ENCODE measurements at places on chromosomes 1 and 21. TPM values are rescaled to one million over a fixed set of nuclear protein-coding genes. Genes with fewer than 3 reads are reported as not detected.

DNA sequence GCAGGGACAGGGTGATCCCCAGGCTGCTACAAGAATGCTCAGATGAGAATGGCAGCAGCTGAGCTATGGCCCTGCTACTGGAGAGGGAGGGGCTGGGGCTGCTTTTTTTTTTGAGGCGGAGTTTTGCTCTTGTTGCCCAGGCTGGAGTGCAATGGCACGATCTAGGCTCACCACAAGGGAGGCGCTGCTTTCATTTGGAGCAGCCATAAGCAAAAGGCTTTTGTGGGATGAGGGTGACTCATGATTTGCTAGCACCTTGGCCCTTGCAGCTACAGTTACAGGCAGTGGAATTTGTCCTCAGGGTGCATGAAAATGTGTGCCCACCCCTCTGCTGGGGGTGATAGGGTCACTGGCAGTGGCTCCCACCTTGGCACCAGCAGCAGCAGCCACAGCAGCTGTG, 32.4 kb upstream of the CYP4A22 start:
- peak; percentile 23 for DNase-seq

- DNase-seq: peak; percentile 63
These were observed 56.2 kb downstream of the EVI5 start for GRCh38 chr1:92728697-92729096.

GRCh38 chr1:22782406-22782805, 71.8 kb downstream of the EPHB2 start:
- no peak for DNase-seq

- DNase-seq: no peak
These were observed 669 bp downstream of the XPR1 start for GRCh38 chr1:180632326-180633056.

- peak; percentile 11 for DNase-seq
These were observed 10.2 kb downstream of the ADAM30 start for GRCh38 chr1:119885903-119886783.

DNA sequence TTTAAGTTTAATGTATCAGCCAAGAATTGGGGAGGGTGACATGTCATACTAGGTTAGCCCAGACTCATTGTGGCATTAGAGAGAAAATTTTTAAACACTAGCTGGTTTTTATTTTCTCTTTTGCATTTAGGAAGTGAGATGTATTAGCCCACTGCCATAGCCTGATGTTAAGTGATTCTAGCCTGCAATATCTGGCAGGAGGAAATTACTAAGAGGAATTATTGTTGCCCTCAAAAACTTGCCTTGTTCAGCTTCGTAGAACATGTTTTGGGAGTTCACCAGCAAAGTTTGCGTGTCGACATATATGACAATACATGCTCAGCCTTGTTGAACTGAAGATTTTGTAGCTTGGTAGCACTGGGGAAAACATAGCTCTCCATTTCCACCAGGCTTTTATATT, 12.5 kb downstream of the ADAM30 start:
- DNase-seq: no peak

DNA sequence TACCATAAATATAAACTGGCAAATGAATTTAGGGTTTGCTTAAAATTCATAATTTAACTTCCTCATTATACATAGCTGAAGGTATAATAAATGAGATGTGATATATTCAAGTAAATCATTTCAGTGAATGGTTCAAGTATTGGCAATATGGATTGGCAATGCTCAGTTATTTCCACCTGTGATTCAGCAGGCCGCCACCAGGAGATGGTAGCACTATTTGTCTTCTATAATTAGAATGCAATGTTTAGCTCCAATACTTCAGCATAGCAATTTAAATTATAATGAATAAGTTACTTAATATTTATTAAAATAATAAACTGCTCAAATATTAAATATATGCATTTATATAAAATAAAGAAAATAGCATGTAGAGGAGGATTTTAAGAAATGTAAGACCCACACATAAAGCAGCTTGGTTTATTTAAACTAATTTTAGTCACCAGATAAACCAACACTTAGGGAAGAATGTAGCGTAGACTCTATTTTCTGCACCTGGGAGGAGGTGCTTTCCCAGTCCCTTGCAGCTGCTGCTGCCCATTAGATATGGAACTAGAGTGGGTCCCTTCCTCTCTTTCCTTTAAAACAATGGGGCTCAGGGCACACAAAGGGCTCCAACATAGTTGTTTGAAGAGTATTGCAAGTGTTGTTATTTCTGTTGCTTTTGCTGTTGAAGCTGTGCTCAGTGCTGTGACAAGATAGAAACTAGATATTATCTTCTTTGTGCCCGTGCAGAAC, 62.1 kb downstream of the PLPPR4 start:
- DNase-seq: no peak

DNA sequence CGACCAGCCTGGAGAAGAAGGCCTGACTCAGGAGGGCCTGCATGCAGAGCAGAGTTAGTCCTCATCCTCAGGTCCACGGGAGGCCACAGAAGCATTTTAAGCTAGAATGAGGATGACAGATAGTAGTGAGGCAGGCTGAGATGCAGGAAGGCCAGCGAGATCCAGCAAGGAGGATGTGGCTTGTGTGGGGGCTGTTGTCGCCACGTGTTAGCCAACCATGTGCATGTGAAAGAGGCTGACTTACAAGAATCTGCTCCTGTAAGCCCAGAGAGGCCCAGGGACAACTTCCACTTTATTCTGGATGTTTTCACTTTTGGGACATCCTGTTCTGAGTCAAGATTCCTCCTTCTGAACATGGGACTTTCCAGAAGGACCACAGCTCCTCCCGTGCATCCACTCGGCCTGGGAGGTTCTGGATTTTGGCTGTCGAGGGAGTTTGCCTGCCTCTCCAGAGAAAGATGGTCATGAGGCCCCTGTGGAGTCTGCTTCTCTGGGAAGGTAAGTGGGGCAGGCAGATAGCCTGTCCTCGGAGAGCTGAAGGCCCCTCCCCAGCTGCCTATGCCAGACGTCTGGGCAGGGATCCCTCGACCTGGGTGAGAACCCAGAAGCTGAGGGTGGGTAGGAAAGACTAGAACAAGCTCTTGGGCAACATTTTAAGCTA, at the start of gene SLAMF8:
Gene SLAMF8, plus strand, starts transcription at position 433 of the 661 bp plus-strand sequence. Its CDS starts 26 bp downstream, at position 459.
- no peak for DNase-seq

DNA sequence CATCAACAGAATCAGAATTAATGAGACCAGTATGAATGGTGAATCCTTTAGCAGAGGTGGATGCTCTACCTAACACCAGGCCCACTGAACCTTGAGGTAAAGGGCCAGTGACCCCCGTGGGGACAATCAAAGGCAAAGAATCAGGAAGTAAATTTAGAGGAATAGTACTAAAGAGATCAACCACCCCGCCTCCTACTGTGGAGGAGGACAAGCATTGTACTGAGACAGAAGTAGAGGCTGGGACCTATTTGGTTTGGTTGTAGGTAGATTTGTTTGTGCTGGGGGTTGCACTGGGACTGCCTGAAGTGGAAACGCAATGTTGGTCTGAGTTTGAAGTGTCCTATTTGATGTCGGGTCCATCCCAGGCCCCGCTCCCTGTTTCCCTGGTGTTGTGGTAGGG, 9.5 kb downstream of the CD48 start:
- DNase-seq: no peak

GRCh38 chr1:94000510-94001282, 91.5 kb upstream of the GCLM start:
- DNase-seq: no peak

GRCh38 chr1:185646202-185646683, 87.9 kb upstream of the HMCN1 start:
- peak; percentile 100 for DNase-seq

DNA sequence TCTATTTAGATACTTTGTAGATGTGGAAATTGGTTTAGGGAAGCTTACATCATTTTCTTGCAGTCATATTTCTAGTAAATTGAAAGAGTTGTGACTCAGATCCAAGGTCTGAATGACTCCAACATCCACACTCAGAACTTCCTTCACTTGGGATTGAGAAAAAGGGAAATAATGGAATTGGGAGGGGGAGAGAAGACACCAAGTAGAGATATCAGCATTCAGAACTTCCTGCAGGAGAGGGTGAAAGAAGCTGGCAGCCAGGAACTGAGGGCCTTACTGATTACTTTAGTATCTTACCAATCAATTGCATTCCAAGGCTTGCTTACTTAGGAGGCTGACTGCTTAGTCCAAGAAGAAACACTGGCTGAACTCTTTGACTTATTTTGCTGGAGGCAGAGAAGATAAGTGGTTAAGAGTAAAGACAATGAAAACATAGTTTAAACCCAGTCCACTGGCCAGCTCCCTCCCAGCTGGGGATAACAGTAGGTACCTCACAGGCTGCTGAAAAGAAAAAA, 21.7 kb downstream of the APP start:
- peak; percentile 49 for DNase-seq

- peak; percentile 68 for DNase-seq
These were observed 95.2 kb downstream of the CAMK2N1 start for GRCh38 chr1:20390589-20391331.

DNA sequence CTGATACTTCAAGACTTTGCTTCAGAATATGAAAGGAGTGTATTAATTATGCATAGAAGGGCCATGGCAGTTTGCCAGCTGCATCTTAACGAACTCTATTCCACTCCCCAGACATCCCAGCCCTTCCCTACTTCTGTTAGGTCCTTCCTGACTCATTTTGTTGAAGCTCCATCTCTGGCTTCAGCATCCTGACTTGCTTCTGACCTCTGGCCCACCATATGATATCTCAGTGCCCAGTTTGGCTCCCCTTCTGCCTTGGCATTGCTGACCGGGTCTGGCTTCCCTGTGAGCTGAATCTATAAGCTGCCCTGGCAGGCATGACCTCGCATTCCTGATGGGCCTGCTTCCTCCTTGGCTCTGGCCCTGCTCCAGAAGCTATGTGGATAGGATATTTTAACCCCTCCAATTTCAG, 27.6 kb upstream of the ARHGAP29 start:
- DNase-seq: no peak

DNA sequence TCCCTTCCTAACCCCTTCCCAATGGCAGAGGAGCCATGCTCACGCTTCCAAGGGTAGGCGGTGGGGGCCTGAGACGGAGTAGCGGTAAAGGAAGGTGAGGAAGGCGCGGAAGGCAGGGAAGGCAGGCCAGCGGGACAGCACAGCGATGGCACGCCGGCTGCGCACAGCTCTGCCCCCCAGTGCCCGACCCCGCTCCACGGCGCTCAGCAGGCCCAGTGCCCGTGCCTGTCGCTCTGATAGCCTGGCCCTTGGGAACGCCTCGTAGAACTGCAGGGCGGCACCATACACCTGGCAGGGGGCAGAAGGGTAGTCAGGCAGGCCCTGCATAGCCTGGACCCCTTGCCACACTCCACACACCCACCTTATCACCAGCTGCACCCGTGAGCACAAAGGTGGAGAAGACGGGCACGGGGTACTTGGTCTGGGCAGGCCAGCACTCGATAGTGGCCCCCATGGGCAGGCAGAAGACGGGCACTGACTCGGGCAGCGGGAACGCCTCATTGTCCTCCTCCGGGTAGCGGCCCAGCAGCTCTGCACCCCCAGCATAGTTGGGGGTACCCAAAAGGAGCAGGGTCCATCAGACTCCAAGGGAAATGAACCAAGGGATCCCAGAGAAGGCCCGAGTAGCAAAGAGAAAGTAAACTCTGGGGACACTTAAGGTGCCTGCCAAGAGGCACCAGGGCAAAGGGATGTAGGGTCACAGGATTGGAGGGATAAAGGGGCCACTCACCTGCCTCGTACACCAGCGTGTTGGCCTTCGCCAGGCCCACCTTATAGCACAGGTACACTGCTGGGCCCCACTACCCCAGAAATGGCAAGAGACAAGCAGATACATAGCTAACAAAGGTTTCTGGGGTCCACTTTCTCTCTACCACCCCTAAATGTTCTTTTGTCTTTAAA, 4.4 kb downstream of the DENND4B start:
- DNase-seq: no peak

DNA sequence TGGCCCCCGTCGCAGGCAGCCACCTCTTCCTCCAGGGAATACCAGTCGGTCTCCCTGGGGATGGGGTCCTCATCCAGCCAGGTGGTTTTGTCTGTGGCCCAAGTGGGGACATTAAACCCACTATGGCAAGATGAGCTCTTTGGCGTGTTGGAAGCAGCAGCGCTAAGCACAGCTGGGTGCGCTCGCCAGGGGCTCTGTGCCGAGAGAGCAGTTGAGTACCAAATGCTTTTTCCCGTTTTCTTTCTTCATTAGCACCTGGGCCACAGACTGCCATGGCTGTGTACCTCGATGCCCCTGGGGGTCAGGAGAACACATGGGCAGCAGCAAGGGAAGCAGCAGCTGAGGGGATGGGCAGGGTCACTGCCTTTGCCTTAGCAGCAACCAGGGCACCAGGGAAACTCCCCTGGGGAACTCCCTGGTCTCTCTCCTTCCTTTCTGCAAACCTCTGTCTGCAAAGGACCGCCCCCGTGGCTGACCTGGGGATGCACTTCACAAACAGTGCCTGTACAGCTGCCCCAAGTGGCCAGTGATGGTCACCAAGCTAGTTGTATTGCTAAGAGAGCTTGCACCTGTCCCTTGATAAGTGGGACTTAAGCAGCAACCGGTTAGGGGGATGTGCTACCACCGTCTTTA, 31.1 kb downstream of the EDARADD start:
- no peak for DNase-seq

GRCh38 chr21:35424122-35424521, 375.0 kb upstream of the RUNX1 start:
- no peak for DNase-seq

GRCh38 chr1:207753611-207754010, 1.8 kb downstream of the CD46 start:
- no peak for DNase-seq

- DNase-seq: peak; percentile 34
These were observed 537.7 kb downstream of the BRINP3 start for GRCh38 chr1:189939967-189940366.

GRCh38 chr1:121443001-121443540, 258.3 kb downstream of the SRGAP2C start:
- DNase-seq: peak; percentile 20

- DNase-seq: no peak
These were observed 178.0 kb downstream of the SDCCAG8 start for GRCh38 chr1:243433737-243434370.

The FAM110D gene
- not detected for total RNA-seq

The TRMT13 gene
- 9.4 TPM for total RNA-seq

The LCE1B gene
- total RNA-seq: not detected

The FAM72D gene
- 0.15 TPM for total RNA-seq

The EPHB2 gene
- 136 TPM for total RNA-seq

The RHD gene
- total RNA-seq: not detected

The ELF3 gene
- total RNA-seq: 277 TPM

The GPR3 gene
- total RNA-seq: not detected

The HSF2BP gene
- total RNA-seq: 2.6 TPM
